C1 segment of cervical spinal cord (tissue), 14 donors: ENCODE measurements at places on chromosomes 5 and 9.

GRCh38 chr5:36158144-36158543, 6.2 kb downstream of the SKP2 start:
- DNase-seq = no peak

GRCh38 chr9:75083188-75083970, 4.6 kb downstream of the NMRK1 start:
- no peak for DNase-seq

DNA sequence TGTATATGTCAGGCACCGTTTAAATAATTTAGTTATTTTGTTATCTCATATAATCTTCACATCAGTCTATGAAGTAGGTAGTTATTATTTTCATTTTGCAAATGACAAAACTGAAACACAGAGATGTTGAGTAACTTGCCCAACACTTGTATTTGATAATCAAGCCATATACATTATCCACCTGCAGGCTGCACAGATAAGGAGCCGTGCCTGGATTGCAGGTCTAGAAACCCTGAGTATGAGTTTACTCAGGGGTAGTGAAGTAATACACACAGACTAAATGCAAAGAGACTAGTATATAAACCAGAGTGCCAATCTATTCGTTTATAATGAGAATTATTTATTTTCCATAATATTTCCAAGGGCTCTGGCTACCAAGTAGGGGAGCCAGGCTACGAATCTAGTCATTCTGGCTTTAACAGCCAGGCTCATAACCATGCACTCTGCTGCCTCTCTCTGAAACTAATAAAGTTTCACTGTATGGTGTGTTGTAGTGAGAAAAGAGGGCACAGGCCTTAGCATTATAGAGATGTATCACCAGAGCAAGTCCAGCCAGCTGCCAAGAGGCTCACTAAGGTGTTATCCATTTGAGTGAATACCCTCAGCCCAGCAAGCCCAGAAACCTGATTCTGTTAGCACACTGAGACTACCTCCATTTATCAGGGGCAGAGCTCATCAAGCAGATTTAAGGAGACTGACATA, 4.5 kb downstream of the HEMGN start:
- DNase-seq = no peak

DNA sequence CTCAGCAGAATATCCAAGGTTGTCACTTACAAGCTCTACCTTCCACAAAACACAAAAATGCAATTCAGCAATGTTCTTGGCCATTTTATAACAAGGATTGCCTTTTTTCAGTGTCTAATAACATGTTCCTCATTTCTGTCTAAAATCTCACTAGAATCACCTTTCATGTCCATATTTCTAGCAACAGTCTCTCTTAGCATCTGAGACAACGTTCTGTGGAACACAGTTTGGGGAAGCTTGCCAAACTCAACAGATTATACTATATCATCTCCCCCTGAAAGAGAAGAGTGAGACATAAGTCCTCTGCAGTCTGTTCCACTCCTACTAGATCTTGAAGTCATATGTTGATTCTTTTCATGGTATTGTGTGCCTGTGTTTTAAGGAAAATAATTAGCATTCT, 70.7 kb downstream of the F2RL2 start:
- no peak for DNase-seq

DNA sequence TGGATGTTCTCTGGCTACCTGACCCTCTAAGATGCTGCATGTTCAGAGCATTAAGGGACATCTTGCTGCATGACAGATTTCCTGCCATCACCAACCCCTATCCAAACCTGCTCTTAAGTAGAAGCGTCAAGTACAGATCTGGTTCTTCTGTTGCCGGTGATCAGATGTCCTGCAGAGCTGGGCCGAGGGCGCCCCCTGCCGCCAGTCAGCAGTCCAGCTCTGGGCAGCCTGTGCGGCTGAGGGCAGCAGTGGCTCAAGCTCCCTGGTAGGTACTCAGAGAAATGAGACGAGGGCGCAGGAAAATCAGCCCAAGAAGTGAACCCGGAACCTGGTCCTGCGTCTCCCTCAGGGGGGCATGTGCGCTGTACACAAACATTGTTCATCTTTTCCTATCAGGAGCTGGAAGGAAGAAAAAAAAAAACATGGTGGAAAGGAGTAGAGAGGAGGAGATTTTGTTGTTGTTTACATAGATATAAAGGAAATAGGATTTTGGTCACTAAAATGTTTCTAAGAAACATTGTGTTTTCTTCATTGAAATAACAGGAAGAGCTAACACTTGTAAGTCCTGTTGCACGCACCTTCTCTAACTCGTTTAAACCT, 95.8 kb downstream of the CFAP90 start:
- DNase-seq = no peak

DNA sequence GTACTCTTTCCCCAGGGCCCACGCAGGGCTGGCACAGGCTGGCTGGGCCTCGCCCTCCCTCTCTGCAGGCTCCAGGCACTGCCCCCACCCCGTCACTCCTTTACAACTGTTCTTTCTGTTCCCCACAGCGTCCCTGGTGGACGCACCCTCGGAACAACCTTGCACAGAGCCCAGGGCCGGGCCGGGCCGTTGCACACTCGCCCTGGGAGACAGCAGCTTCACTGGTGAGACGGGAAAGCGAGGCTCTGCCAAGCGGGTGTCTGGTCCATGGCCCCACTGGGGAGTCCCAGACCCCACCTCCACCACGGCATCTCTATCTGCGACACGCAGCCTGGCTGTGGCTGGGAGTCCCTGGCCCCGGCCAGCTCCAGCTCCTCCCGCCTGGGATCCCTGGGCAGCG, 18.4 kb upstream of the QSOX2 start:
- DNase-seq = no peak

DNA sequence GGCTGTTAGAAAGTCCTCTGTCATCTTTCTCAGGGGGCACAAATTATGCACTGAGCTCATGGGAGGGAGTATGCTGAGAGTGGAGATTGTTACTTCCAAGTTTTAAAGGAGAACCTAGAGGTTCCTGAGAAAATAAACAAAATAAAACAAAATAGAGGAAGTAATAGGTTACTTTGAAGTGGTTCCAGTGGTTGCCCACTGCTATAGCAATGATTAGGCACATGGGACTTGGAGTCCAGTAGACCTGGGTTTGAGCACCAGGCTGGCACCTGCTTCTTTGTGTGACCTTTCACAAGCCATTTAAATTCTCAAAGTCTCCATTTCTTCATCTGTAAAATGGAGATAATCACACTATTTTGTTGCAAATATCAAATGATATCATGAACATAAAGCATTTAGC, 13.8 kb upstream of the CDC23 start:
- no peak for DNase-seq

- no peak for DNase-seq
Observed at GRCh38 chr9:98080326-98080725, 23.8 kb downstream of the NANS start.

- no peak for DNase-seq
Observed at GRCh38 chr5:62593331-62593730, 14.7 kb downstream of the LRRC70 start.

- DNase-seq = no peak
Observed at GRCh38 chr5:156446526-156446925, 119.6 kb downstream of the SGCD start.

DNA sequence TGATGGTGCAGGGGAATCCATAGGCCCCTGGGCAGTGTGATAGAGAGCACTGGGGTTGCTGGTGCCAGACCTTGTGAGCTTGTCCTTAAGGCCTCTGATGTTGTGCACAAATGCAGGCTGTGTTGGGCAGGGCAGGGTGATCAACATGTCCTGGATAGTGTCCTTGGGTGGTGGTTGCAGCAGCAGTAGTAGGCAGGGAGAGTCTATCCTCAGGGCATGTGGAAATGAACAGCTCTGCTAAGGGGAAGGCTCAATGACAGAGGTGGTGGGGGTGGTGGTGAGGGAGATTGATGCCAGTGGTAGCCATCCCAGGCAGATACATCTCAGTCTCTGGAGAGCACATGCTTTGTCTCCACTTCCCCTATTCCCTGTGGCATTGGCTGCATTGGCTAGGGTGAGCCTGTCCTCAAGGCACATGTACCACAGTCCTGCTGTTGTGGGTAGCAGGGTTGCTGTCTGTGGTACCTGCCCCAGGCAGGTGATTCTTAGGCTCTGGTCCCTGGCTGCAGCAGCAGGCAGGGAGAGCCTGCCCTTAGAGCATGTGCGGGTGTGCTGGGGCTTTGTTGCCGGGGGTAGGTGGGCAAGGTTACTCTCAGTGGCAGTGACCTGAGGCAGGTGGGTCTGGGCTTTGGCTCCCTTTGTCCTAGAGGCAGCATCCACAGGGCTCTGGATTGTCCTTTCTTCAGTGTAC, 111.1 kb downstream of the WDR70 start:
- no peak for DNase-seq

GRCh38 chr5:112348387-112348786, 70.7 kb downstream of the EPB41L4A start:
- no peak for DNase-seq

DNA sequence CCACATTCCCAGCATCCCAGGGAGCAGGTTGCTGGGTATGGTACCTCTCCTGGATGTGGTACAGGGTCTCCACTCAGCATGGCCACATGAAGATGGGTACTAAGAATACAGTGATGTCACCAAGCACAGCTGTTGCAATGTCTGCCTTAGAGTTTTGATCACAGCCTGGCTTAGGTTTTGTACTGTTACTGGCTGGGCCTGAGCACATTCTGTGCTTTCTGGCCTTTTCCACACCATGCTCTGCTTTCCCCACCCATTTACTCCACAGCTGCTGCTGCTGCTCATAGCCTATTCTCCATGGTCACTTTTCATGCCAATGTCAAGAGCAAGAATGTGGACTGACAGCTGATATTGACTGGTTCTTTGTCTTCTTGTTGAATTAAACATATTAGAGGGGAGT, 481.9 kb downstream of the ARHGEF28 start:
- no peak for DNase-seq

DNA sequence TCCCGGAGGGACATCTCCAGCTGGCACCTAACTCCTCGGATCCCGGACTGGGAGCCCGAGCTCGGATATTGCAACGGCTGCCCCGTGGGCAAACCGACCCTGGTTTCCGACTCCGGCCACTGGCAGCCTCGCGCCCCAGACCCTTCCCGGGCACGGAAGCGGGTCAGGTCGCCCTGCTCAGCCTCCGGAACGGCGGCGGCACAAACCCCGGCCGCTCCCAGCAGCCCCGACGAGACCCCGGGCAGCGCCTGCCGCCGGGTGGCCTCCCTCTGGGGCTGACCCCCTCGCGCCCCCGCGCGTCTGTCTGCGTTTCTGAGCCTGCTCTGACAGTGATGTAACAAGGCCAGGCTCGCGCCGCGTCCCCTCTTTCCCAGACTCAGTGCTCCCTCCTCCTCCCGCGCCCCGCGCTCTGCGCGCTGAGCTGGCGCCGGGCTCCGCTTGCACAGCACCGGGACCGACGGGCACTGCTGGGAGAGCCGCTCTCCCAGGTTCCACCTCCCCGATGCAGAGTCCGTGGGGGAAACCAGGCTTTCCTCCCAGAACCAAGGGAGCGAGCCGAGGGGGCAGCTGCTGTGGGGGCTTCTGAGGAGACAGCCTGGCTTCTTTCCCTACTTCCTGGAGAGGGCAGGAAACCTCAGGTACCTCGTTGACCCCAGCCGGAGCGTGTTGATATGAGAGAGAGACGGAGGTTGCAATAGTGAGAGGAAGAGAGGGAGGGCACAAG, at the start of gene TMEM215:
TMEM215 (plus strand) TSS at position 373 of the 724 bp plus-strand sequence. CDS start 644 bp downstream, outside the sequence.
- DNase-seq = no peak

- no peak for DNase-seq
Observed at GRCh38 chr9:93974151-93974550, 19.0 kb upstream of the BARX1 start.

GRCh38 chr5:154386952-154387629, 58.7 kb upstream of the SAP30L start:
- no peak for DNase-seq

- DNase-seq = no peak
Observed at GRCh38 chr5:111117136-111117535, 25.0 kb downstream of the WDR36 start.

GRCh38 chr5:9015260-9015936, 530.5 kb downstream of the SEMA5A start:
- no peak for DNase-seq

- DNase-seq = no peak
Observed at GRCh38 chr5:176824604-176825003, 14.2 kb downstream of the UNC5A start.

GRCh38 chr5:170067152-170067551, 38.5 kb upstream of the FOXI1 start:
- no peak for DNase-seq

DNA sequence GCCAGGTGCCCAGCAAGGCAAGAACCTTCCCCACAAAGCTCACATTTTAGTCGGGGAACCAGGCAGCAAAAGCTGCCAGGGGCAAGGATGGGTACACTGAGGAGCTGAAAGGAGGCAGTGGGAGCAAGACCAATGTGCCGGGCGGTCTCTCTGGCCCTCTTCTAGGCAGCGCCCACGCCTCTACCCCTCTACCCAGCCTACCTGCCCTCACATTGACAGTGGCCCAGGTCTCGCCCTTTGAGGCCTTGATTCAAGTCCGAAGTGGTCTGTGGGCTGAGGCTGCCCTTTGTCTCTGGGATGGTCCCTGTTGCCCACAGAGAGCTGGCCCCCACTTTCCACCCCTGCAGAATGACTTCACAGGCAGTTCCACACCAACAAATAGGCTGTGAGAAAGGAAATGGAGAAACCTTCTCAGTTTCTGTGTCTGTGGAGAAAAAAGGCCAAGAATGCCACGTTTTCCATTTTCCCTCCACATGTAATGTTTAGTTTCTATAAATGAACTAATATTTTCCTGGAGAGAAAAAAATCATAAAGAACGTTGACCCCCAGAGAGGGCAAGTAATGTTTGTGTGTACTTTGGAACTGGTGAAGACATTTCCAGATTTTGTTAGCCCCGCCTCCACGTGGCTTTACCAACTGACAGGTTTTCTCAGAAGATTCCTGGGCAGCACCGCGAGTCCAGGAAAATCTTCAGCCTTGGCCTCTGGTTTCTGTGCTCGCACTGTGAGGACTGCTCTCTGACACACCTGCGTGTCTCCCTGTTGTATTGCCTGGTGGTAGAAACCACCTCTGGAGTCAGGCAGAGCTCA, 57.4 kb upstream of the ANGPTL2 start:
- DNase-seq = no peak

- DNase-seq = no peak
Observed at GRCh38 chr5:40106847-40107246, 572.9 kb upstream of the PTGER4 start.

- DNase-seq = no peak
Observed at GRCh38 chr5:173582216-173583111, 34.0 kb downstream of the BOD1 start.

DNA sequence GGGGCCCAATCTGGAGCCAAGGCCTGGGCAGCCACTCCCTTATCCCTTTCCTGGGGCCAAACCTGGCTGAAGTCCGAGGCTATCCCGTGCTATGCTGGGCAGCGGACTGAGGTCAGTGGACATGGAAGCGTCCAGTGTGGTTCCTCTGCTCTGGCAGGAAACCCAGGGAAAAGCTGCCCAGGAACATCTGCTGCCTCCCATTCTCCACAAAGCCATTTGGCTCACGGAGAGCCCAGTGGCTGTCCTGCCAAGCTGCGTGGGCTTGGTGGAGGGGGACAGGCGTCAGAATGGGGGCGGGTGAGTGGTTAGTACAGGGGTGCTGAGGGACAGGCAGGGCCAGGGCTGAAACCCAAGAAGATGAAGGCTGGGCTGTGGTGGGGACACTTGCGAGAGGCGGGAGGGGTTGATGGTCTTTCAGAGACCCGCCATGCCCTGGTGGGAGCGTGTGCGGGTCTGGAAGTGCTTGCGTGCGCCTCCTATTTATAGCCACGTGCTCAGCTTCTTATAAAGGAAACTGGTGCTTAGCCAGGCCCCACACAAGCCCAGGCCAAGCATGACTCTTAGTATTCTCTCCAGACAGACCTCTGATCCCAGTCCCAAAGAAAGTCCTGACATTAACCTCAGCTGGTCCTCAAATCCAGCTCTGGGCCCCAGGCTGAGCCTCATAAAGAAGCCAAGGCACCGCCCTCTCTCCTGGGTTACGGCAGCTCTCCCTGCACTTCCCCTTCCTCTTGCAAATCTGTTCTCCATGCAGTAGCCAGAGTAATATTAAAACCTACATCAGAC, 9.4 kb upstream of the SLC6A7 start:
- DNase-seq = peak; percentile 58
